ENCODE measurements at places on chromosomes 2 and 18. TPM values are rescaled to one million over a fixed set of nuclear protein-coding genes. Genes with fewer than 3 reads are reported as not detected.

The ALPI gene
- polyA plus RNA-seq, result not detected

The TMEM37 gene
- polyA plus RNA-seq, result 0.51 TPM

The HOXD13 gene
- 0.43 TPM for polyA plus RNA-seq

The MSTN gene
- polyA plus RNA-seq, result 0.05 TPM

The CDCA7 gene
- polyA plus RNA-seq, result 8.3 TPM

The MIB1 gene
- 10.0 TPM for polyA plus RNA-seq

The TCF23 gene
- not detected for polyA plus RNA-seq

DNA sequence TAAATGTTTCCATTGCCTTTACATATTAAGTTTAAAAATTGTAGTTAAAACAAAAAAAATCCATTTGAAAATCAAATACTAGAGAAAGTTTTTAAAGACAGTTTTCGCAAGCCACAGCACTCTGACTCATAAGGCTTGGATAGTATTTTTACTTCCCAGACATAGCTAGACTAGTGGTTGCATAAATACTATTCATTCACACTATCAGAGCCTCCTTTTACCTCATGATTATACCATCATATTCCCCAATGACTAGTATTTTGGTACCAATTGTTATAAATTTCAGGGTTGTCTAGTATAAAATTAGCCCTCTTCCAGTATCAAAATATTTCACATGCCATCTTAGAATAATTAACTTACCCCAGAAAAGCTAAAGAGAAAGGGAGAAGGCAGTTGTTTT, 393.5 kb downstream of the ERBB4 start:
- DNase-seq, result peak; percentile 5

- DNase-seq, result no peak
Observed at GRCh38 chr2:219523031-219523671, 8.9 kb downstream of the ASIC4 start.

- no peak for DNase-seq
Observed at GRCh38 chr18:77191071-77191751, 58.4 kb upstream of the GALR1 start.

- no peak for DNase-seq
Observed at GRCh38 chr2:18924886-18925285, 335.5 kb upstream of the NT5C1B start.

DNA sequence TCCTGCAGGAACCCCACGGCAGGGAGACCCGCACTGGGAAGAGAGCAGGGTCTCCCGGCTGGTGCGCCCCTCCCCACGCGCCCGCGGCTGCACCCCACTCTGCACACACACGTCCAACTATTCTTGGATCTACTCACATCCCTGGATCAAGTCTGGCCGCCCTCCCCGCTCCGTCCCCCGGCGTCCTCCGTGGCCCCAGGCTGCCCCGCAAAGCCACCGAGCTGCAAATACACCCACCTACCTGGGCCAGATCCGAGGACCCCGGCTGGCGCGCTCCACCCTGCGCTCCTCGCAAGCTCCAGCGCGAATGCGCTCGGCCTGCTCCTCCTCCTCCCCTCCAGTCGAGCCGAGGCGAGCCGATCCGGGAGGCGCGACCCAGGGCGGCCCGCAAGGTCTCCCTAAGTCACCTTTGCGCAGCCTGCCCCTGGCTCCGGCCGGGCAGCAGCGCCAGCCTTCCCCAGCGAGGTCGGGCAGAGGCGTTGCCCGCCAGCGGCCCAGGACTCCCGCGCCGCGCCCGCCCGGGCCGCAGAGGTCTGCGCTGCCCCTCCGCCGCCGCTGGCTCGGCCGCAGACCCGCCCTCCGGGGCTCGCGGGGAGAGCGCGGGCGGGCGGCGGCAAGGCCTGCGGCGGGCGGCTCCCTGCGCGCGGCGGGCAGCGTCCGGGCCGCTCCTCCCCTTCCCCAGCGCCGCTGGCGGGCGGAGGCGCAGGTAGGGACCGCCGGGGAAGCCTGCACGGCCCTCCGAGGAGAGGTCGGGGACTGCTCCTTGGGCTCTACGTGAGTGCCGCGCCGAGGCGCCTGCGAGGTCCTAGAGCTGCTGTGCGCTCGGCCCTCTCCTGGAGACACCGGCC, 126.0 kb downstream of the OSBPL1A start:
- no peak for DNase-seq

GRCh38 chr2:170812710-170813600, 3.7 kb upstream of the GAD1 start:
- peak; percentile 22 for DNase-seq

DNA sequence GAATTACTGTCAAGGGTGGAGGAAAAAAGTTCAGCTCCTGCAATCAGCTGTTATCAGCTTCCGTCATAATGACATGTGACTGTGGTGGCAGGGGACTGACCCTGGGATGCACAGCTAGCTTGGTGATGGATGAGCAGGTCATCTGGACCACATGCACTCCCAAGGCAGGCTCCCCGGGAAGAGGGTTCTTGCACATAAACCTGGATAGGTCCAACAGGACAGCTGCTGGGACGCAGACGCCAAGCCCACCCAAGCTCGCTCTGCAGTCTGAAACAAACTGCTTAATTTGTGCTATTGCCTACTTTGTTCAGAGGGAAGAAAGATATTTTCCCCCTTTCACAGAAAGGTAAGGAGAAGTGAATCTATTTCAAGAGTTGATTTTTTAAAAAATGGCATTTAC, 30.2 kb downstream of the FAM178B start:
- DNase-seq, result no peak

DNA sequence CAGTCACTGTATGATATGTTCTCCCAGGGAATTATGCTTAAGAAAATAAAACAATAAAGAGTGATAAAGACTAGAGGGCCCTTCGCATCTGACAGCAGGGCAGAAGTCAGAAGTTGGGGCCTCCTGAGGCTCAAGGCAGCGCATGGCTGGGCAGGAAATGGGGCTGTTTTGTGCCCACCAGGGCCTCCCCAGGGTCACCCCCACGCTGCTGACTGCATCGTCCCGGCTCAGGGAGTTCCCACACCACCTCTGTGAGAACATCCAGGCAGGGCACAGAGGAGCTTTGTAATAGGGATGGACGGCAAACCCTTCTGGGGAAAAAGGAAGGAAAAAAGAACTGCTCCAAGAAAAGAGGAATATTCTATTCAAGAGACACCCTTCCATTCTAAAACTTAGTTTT, 41.2 kb downstream of the PAX3 start:
- no peak for DNase-seq

DNA sequence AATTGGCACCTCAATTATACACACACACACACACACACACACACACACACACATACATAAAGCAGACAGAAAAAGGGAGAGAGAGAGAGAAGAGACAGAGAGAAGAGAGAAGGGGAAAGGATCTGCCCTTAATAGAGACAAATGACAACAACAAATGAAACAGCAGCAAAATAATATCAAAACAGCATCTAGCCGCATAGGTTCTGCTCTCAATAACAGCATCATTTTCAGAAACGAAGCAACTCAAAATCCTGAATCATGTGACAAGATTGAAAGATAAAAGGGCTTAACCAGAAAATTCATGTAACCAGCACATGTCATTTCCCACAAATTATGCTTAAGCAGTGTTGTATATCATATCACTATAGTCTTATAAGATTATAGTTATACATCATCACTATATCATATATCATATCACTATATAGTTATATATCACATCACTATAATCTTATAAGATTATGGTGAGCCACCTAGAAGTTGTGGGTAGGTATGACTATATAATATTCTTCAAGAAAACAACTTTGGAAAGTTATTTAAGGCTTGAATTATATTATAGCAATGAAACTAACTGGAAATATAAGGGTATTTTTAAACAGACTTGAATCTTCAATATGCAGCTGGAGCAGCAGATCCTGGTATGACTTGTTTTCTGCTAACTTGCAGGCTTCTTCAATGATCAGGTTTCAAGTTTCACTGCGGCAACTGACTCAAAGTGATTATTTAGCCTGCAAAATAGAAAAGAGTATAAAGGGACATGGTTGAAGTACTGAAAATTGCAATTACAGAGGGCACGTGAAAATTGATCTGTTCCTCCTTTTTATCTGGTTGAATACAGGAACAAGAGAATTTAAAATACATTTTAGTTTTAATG, 16.1 kb upstream of the VPS54 start:
- no peak for DNase-seq

DNA sequence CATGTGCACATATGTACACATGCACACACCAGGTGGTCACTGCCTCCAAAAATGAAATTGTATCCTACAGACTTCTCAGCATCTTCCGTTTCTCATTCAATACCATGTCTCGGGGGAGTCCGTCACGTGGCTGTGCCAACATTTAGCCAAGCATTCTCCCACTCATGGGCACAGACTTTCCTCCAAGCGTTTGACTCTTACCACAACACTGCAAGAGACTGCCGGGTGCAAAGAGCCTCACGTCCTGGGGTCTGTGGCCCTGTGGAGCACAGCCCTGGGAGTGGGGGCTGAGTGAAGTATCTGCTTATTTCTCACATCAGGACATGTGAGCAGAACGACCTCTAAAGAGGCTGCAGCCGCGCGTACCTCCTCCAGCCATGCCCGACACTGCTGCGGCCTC, 28.0 kb downstream of the HDAC4 start:
- DNase-seq, result no peak

GRCh38 chr2:219460424-219460926, 25.8 kb downstream of the SPEG start:
- no peak for DNase-seq

DNA sequence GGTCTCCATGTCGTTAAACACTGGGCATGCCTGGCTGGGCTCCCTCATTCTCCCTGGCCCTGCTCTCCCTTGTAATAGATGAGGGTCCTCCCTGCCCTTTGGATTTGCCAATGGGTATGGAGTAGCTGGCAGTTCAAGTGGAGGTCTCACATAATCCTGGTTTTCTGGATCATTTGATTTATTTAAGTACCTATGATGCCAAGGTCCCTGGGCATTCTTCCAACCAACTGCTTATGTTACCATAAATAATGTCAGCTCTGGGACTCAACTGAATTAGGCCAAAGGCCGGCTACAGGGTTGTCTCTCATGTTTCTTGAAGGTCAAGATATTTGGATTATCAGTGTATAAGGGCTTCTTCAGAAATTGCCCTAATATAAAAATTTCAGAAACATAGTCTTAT, 104.9 kb upstream of the LYPD6 start:
- DNase-seq, result no peak

DNA sequence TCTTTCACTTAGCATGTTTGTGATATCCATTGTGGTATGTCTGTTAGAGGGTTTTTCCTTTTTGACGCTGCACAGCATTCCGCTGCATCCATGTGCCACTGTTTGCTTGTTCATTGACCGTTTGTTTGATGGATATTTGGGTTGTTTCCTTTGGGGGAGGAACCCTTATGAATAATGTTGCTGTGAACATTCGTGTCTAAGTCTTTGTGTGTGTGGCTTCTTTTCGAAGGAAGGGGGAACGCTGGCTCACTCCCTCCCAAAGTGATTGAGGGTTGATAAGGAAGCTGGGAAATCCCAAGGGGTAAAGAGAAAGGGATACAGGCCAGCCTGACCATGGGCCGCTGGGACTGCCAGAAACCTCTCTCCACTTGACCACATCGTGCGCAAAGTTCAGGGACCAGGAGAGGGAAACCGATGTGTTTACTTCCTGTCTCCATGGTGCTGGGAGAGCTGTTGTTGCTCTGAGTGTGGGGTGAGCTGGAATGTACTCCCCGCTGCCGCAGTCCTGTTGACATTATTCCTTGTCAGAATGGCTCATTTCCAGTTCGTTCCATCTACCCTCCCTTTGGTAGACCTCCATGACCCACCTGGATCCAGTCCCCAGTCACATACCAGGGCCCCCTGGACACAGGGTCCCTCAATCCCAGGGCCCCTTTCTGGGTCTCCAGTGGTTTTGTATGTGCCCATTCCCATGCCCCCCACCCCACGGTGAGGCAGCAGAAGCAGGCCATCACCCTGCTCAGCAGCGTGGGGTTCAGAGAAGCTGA, 39.6 kb downstream of the HS1BP3 start:
- peak; percentile 53 for DNase-seq

DNA sequence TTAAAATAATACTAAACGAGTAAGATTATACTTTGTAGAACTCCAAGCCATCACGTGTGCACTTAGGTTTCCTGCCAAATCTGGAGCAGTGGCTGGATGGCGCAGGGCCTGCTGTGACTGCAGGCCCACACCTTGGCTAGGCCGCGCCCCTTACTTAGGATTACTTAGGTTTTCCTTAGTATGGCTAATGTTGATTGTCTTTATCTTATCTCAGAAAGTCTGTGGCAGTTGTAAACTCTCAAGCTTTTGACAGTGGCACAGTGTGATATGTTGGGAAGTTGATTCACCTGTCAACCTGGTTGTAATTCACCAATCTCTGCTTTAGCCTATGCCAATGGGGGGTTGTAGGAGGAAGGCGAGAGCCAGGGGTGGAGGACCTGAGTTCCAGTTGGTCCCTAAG, 208.4 kb downstream of the ZNF407 start:
- DNase-seq, result no peak

DNA sequence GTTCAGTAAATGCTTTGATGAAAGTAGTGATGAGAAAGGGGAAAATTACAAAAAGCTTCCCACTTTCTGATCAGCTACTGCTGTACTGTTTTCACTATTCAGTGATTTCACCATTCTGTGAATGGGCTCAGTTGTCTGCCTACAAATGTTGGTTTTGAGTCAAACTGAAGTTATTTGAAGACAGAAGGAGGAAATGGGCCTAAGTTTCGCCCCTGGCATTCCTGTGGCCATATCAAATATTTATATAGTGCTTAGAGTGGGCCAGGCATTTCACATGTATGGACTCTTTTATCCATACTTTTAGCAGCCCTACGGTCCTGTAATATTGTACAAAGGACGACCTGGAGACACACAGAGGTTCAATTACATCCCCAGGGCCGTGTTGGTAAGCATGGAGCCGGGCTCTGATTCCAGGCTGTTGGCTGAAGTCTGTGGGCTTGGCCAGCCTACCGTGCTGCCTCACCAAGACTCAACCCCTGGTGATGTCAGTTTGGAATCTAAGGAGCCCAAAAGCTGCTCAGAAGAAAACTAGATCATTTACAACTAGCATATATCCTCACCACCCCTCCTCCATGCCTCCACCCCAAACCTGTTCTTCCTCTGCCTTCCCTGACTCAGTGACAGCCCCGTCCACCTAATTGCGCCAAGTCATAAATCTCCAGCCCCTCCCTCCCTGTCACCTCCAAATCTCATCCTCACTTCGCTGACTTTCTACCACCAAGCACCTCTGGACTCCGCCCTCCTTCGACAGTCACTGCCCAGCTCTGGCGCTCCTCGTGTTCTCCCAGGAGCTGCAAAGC, 10.1 kb upstream of the GRHL1 start:
- peak; percentile 44 for DNase-seq

DNA sequence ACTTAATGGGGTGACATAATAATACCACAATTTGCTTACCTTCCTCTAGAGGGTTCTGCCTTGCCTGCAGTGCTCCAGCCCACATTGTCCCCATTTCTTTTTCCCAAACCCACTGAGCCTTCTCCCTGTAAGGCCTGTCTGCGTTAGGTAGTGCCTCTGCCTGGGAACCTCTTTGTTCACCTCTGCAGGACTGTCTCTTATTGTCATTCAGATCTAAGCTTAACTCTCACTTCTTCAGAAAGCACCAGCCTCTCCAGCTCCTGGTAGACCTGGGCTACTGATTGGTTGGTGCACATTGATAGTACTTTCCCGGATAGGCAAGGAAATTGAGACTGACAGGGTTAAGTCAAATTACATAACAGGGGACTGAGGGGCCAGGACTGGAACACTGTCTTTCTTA, 49.1 kb downstream of the CCDC85A start:
- no peak for DNase-seq

Data from BJ (cell line).